ENCODE measurements at places on chromosomes 5 and 9.
A peak's percentile ranks its signal among the peaks of the same experiment; 100 is the strongest.

DNA sequence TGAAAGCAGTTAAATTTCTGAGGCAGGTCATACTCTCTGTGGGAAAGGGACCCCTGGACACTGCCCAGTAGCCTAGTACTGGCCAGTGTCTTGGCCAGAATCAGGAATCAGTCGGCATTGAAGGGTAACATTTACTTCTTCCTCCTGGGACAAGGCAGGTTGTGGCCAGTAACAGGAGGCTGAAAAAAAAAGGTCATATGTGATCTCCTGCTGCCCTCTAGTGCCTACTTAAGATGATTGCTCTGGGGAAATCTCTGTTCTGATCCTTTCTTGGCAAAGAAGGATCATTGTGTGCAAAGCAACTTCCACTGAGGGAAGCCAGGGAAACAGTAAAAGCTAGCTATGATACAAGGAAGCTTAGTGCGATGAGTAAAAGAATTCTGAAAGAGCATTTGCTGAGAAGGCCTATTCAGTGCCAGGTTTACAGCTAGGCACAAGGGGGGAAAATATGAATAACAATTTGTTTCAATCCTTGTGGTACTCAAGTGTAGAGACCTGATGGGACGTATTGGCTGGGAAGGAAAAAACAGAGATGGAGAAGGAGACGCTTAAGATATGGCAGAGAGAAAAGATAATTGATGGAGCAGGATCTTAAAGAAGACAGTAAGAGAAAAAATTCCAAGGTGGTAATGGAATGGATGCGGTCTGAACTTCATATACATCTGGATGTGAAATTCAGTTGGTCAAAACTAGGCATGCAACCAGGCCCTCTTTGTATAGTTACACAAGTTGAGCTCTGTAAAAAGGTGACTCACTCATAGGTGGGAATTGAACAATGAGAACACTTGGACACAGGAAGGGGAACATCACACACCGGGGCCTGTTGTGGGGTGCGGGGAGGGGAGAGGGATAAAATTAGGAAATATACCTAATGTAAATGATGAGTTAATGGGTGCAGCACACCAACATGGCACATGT lies 25.8 kb upstream of the TRIM32 start:
- peak; percentile 87 for DNase-seq

DNA sequence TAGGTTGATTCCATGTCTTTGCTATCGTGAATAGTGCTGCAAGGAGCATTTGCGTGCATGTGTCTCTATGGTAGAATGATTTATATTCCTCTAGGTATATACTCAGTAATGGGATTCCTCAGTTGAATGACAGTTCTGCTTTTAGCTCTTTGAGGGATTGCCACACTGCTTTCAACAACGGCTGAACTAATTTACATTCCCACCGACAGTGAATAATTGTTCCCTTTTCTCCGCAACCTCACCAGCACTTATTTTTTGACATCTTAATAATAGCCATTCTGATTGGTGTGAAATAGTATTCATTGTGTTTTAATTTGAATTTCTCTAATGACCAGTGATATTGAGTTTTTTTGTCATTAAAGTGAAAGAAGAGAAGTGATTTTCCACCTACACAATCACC lies 18.5 kb downstream of the IFNA5 start:
- DNase-seq: no peak

DNA sequence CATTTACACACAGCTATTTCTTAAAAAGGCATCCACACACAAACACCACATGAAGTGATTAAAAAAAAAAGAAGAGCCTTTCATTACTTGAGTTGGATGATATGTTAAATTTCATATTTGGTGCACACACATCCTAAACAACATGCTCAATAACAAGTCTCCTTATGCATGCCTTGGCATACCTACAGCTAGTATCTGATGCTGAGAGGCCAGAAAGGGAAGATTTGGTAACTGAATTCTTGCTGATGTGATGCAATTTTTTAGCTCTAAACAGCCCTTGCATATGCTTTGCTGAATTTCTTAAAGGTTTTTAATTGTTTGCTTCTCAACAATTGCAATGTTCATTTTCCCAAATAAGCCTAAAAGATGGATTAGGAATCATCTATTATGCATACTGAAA lies 338.8 kb downstream of the ARL15 start:
- no peak for DNase-seq

GRCh38 chr9:82254646-82255367 lies 266.2 kb downstream of the SPATA31D1 start:
- DNase-seq: no peak

DNA sequence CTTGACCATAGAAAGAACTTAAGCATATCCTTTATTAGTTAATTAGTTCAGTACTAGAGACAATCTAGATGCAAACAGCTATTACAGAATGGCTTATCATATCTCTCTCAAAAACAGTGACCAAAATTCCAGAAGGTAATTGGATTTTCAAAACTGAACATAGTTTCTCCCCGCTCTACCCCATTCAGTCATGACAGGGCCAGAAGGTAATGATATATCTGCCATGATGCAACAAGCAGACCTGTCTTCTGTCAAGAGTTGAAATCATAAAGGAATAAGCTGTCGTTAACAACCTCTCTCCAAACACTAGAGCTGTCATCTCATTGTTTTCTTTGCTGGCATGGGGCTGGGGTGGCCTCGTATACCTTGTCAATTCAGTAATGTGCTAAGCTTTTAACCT lies 200.5 kb upstream of the POU5F2 start:
- DNase-seq: no peak

DNA sequence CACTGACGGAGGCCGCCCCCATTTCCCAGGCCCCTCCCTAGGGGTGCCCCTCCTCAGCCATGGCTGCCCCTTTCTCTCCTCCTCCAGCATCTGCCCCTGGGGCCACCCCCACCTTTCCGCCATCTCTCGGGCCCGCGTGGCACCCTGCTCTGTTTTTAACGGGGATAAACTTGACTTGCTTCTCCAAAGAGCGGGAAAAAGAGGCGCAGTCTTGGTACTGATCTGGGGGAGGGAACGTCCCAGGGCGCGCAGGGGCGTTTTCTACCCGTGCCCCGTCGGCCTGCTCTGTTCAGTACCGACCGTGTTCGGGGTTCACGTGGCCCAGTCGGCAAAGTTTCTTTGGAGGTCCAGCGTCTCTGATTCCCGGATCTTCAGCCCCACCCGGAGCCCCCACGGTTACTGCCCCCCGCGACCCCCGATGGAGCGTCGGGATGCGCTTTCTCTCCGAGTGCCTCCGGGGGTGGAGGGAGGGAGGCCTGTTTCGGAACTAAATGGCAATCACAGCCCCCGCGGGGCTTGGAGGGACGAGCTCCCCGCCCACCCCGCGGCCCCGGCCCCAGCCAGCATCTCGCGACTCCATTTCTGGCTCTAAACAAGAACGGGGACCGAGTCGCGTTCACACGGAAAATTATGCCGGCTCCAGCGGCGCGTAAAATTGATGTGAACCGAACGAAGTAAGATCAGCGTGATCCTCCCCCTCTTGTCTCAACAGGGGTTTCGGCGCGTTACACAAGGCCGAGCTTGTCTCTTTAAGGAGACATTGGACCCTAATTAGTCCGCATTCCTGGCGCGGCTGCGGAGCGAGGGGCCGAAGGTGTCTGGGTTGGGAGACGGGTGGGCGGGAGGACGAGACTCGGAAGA lies 1.1 kb upstream of the TLE4 start:
- no peak for DNase-seq

DNA sequence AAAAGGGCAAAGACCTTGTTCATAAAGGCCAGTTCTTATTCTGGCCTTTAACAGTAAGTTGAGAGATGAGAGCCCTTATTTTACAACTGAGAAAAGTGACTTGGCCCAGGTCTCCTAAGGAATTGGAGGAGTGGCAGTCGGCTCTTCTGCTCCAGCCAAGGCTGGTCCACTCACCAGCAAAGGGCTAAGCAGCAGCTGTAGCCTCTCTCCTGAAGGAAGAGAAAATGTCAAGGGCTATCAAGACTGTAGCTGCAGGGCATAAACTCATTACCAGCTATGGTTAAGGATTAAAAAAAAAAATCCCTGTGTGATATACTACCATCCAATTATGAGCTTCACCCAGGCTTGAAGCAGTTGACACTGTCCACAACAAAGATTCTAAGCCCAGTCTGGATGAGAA lies 138.6 kb upstream of the RAD23B start:
- no peak for DNase-seq

- no peak for DNase-seq
Observed at GRCh38 chr9:124197177-124198095, 60.3 kb upstream of the NEK6 start.

DNA sequence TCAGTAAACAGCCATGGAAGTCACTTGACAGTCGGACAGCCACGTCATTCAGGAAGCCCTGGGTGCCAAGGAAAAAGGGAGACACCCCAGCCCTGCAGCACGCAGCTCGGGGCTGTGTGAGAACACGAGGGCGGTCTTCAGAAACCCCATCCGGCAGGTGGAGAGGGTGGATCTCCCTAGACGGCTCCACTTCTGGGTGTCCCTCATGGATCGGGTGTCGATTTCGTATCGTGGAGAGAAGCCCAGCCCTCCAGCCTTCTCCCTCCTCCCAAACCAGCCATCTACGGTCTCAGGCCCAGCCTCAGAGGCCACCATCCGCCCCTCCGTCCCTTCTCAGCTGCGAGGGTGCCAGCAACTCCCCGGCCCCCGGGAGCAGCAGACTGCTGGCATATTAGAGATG lies 65.5 kb upstream of the BARHL1 start:
- no peak for DNase-seq

DNA sequence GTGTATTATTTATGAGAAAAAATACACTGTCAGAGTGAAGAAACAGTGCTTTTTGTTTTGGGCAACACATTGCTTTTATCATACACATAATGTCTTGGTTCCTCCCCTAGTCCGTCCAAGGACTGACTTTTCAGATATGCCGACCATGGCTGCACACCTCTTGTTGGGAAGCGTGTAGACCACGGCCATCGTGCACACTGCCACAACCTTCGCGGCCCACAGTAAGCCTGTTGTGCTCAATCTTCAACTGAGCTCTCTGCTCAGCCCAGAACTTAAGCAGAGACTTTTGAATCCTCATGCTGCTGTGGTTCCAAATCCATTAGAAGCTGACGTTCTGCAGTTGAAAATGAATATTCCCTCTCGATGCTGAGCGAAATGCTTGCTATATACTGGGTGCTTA lies 157.6 kb upstream of the IRX2 start:
- no peak for DNase-seq

GRCh38 chr5:133049726-133050048 lies 2.1 kb upstream of the HSPA4 start:
- no peak for DNase-seq

- DNase-seq: no peak
Observed at GRCh38 chr5:139076111-139076510, 122.1 kb downstream of the SIL1 start.

GRCh38 chr5:74196233-74196632 lies 444.3 kb downstream of the ENC1 start:
- DNase-seq: no peak

GRCh38 chr5:170860818-170861666 lies 776 bp upstream of the RANBP17 start:
- DNase-seq: no peak
